ENCODE measurements at places on chromosomes 3 and 15. TPM values are rescaled to one million over a fixed set of nuclear protein-coding genes. Genes with fewer than 3 reads are reported as not detected.

DNA sequence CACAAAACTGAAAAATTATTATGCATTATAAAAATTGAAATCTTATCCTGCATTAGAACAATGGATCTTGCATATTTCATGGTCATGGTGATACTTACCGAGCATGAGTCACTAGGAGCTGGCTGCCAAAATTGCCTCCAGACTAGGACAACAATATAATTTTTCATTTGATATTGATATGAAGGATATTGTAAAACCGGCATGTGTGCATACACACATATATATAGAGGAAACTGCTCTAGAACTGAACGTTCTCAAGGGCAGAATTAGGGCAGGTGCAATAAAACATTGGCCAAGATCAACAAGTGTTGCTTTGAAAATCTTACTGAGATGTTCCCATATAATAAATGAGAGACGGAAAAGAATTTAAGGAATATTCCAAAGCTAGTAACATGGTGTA is 319.4 kb upstream of the POU1F1 start:
- DNase-seq = no peak
- H3K27me3 ChIP-seq = no peaks in the 10 kb centered on the region
- H3K4me1 ChIP-seq = peaks cover 10% of the 10 kb centered on the region
- H3K36me3 ChIP-seq = peaks cover 6% of the 10 kb centered on the region
- no peak overlapping the region for H3K4me3 ChIP-seq

- peaks cover 15% of the 10 kb centered on the region for H3K36me3 ChIP-seq
- H3K27ac ChIP-seq = peak overlapping the region; percentile 24
- no peak for DNase-seq
These were observed 1.1 kb downstream of the MON1A start for GRCh38 chr3:49928481-49929017.

DNA sequence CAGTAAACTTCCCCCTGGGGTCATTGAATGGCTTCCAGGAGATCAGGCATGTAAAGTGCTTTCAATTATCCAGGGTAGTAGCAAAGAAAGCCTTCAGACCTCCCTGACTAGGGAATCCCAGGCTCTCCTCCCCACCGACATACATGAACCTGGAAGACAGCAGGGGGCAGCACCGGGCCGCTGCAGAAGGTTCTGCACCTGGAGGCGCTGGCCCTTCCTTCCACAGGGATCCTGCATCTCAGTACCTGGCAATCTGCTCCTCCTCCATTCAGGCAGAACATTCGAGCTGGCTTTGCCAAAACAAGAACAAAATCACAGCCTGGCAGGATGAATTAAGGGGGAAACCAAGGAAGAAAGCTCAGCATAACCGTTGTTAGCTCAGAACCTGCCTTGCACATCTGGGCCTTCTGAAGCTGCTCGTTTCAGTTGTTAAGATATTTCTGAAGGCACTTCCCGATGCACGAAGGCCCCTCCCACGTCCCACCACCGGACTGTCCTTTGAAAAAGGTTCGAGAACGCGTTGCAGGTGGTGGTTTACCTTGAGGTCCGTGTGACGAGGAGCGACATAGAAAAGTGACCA is 237.7 kb downstream of the SLCO3A1 start:
- H3K4me3 ChIP-seq = no peak overlapping the region
- no peaks in the 10 kb centered on the region for H3K36me3 ChIP-seq
- H3K27ac ChIP-seq = no peak overlapping the region
- H3K4me1 ChIP-seq = peaks cover 9% of the 10 kb centered on the region
- no peak for DNase-seq

- peak overlapping the region; percentile 63 for H3K4me3 ChIP-seq
- no peak overlapping the region for H3K27ac ChIP-seq
- peaks cover 30% of the 10 kb centered on the region for H3K4me1 ChIP-seq
- no peak for DNase-seq
These were observed 682 bp downstream of the ITPKA start for GRCh38 chr15:41494190-41494921.

- no peak overlapping the region for H3K4me3 ChIP-seq
- H3K36me3 ChIP-seq = no peaks in the 10 kb centered on the region
- H3K27ac ChIP-seq = no peak overlapping the region
- DNase-seq = no peak
- H3K4me1 ChIP-seq = no peaks in the 10 kb centered on the region
These were observed 110.9 kb downstream of the STXBP5L start for GRCh38 chr3:121018917-121019321.

DNA sequence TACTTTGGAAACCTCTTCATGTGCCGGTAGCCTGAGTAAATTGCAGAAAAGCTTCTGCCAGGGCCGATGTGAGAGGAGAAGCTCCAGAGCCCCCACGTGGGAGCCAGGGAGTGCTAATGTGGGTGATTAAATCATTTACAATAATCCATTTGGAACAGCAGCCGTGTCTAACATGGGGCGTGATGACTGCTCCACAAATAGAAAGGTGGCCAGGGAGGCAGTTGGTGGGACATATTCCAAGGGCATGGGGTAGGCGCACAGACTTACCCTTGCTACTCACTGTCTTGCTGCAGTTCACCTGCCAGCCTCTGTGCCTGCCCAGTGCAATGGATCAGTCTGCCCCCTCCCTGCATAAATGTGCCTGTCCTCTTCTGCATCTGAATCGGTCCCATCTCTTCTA is 39.3 kb upstream of the INSYN1 start:
- H3K4me1 ChIP-seq = no peaks in the 10 kb centered on the region
- no peak overlapping the region for H3K4me3 ChIP-seq
- no peak overlapping the region for H3K27ac ChIP-seq

DNA sequence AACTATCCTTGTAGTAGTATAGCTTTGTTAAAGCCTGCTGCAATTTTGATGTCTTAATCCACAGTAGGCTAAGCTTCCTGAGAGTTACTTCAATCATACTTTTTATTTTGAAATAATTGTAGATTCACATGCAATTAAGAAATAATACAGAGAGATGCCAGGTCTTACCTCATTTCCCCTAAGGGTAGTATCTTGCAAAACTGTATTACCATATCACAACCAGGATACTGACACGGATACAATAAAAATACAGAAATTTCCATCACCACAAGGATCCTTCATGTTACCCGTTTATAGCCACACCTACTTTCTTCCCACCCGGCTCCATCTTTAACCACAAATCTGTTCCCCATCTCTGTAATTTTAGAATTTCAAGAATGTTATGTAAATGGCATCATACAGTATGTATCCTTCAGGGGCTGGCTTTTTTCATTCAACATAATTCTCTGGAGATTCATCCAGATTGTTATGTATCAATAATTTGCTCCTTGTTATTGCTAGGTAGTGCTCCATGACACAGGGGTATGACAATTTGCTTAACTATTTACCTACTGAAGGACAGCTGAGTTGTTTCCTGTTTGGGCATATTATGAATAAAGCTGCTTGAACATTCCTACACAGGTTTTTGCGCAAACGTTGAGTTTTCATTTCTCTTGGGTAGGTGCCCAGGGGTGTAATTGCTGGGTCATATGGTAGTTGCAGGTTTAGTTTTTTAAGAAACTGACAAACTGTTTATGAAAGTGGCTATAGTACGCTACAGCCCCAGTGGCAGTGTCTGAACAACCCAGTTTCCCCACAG is 21.6 kb downstream of the BDH1 start:
- peaks cover 6% of the 10 kb centered on the region for H3K27me3 ChIP-seq
- no peak overlapping the region for H3K27ac ChIP-seq
- DNase-seq = no peak
- no peaks in the 10 kb centered on the region for H3K36me3 ChIP-seq
- H3K4me3 ChIP-seq = no peak overlapping the region
- H3K4me1 ChIP-seq = no peaks in the 10 kb centered on the region

DNA sequence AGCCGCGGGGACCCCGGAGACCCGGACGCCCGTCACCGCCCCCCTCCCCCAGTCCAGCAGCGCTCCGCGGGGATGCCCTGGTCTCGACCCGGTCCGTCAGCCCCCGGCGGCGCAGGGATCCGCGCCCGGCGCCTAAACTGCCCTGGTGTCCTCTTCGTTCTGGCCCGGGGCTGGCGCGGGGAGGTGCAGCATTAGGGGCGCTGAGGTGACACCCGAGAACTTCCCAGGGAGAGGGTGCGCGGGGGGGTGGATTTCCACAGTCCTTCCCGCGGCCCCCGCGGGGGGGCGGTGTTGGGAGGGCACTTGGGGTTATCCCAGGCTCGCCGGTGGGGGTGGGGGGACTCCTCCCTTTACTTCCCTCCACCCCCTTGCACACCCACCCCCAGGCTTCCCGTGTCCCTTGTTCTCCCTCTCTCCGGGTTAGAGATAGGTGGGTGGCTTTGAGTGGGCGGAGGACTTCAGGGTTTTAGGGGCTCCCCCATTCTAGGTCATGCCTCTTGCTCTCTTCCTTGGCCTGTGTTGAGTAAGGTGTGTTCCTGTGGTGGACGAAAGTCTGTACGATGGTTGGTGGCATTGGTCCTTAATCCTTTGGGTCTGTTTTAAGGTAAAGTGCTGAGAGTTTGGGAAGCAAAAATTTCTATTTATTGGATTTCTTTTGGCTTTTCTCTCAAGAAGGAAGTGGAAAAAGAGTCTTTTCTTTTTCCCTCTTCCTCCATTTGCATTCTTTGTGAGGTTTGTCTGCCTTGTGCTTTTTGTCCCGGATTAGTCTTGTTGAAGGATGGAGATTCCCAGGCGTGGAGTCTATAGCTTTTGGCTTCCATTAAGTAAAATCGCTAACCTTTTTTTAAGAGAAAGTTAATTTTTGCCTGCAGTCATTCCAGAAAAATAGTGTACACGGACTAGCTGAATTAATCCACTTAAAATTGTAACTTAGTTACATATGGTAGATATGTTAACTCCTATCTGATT is 811 bp downstream of the SKIL start:
- peaks cover 26% of the 10 kb centered on the region for H3K36me3 ChIP-seq
- no peaks in the 10 kb centered on the region for H3K27me3 ChIP-seq
- peaks cover 77% of the 10 kb centered on the region for H3K4me1 ChIP-seq
- H3K4me3 ChIP-seq = peak overlapping the region; percentile 97

DNA sequence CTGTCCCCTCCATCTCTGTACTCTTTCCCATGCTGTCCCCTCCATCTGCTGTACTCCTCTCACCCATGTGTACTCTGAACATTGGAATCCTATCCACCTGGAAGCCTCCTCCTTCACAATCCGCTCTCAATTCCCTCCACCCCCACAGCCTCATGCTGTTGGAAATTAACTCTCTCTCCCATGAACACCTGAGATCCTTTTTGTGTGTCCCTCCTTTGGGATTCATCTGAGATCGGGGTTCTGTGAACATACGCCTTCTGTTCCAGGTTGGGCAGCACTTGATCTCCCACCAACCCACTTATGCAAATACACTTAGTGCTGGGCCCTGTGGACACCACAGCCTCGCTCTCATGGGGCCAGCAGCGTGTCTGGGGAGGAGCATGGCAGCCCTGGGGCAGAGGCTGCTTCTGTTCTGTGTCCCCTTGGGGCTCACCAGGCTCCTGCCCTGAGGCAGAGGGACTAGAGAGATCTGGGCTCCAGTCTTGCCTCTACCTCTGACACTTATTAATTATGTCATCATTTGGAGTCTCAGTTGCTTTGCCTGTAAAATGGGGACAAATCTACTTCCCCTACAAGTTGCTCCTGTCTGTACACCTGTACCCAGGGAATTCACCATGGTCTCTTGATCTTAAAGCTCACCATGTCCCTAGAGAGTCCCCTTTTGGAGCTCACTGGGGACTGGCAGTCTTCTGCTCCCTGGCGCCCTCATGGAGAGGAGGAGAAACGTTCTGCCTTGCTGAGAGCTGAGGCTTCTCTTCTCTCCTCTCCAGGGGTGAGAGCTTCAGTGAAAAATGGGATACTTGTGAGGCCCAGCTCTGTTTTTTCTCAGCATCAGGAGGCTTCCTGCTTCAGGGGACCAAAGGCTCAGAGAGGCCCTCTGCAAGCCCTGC is 42.7 kb downstream of the ITGA11 start:
- no peak for DNase-seq
- H3K36me3 ChIP-seq = 0 out of 2 replicates have a peak, but pooled peaks cover 7% of the 10 kb centered on the region
- H3K27ac ChIP-seq = peak overlapping the region; percentile 77
- H3K27me3 ChIP-seq = 0 out of 2 replicates have a peak, but pooled peaks cover 2% of the 10 kb centered on the region
- H3K4me1 ChIP-seq = peaks cover 21% of the 10 kb centered on the region

DNA sequence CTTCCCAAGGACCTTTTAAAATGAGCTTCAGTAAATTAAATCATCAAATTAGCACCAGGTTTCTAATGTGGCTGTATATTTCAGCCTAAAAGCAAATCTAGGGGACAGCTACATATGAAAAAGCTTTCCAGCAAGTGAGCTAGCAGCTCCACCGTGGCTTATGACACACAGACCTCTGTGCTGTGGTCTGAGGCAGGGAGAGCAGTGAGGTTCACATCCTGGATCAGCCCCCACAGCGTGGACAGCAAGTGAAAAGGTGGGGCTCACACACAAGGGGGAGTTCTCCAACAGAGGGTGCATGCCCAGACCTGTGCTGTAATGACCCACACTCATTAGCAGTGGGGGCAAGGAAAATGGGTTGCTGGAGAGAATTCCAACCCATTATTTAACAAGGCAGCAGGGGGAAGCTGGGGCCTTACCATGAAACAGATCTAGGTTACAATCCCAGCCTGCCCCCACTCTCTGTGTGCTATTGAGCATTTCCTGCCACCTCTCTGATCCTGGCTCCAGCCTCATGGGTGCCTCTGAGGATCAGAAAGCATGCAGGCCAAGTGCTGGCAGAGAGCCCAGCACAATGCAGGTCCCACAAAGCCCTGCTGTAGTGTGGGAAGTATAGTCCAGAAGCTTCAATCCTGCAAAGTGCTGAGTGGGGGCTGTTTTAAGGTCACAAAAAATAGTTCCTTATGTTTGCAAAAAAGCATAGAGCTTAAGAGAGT is 48.2 kb downstream of the RASGRF1 start:
- H3K4me3 ChIP-seq = no peak overlapping the region
- no peak overlapping the region for H3K27ac ChIP-seq
- H3K36me3 ChIP-seq = no peaks in the 10 kb centered on the region
- no peaks in the 10 kb centered on the region for H3K4me1 ChIP-seq

DNA sequence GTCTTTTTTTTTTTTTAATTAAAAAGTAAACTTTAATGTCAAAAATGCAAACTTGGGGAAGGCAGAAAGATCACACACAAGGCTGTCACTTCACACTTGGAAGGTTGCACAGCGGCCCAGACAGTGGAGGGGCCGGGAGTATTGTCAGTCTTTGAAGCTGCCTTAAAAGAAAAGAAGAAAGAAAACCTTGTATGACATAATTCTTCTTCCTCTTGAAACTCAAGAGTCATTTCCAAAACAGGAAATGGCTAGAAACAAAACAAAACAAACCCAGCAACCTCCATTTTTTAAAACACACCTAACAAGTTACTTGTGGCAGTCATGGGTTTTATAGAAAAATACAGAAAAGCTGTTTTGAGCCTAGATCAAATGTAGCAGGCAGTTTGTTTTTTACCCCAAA is 68.1 kb upstream of the MAGI1 start:
- peaks cover 29% of the 10 kb centered on the region for H3K4me1 ChIP-seq
- H3K27me3 ChIP-seq = no peaks in the 10 kb centered on the region
- H3K4me3 ChIP-seq = no peak overlapping the region
- no peaks in the 10 kb centered on the region for H3K36me3 ChIP-seq
- no peak for DNase-seq

- H3K27ac ChIP-seq = no peak overlapping the region
- H3K36me3 ChIP-seq = no peaks in the 10 kb centered on the region
- no peak for DNase-seq
- no peak overlapping the region for H3K4me3 ChIP-seq
- H3K27me3 ChIP-seq = peaks cover 20% of the 10 kb centered on the region
These were observed 9.4 kb downstream of the GPR156 start for GRCh38 chr3:120275618-120276017.

PLXNB1 gene
- 11.6 TPM for total RNA-seq

EBLN2 gene
- 1.0 TPM for total RNA-seq

UQCRC1 gene
- 254 TPM for total RNA-seq

HRG gene
- total RNA-seq = not detected

CACNA2D3 gene
- 0.24 TPM for total RNA-seq

UROC1 gene
- total RNA-seq = not detected

C15orf62 gene
- total RNA-seq = 0.11 TPM

CLDN16 gene
- total RNA-seq = not detected

SLC22A14 gene
- 0.09 TPM for total RNA-seq

ZIC1 gene
- total RNA-seq = 0.27 TPM

CSTA gene
- total RNA-seq = 0.37 TPM

ACSBG1 gene
- total RNA-seq = not detected

All from HFFc6 (cell line).